ENCODE measurements at places on chromosomes 4 and X. TPM values are rescaled to one million over a fixed set of nuclear protein-coding genes. Genes with fewer than 3 reads are reported as not detected.

DNA sequence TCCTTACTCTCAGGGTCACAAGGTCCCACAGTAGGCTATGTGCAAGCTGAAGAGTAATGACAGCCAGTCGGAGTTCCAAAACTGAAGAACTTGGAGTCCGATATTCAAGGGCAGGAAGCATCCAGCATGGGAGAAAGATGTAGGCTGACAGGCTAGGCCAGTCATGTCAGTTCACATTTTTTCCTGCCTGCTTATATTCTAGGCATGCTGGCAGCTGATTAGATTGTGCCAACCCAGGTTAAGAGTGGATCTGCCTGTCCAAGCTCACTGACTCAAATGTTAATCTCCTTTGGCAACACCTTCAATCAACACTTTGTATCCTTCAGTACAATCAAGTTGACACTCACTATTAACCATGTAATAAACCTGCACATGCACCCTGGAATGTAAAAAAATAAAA, 960.9 kb upstream of the HS3ST1 start:
- no peaks in the 10 kb centered on the region for H3K4me1 ChIP-seq
- no peaks in the 10 kb centered on the region for H3K27me3 ChIP-seq
- no peak overlapping the region for H3K27ac ChIP-seq
- H3K36me3 ChIP-seq, result no peaks in the 10 kb centered on the region

DNA sequence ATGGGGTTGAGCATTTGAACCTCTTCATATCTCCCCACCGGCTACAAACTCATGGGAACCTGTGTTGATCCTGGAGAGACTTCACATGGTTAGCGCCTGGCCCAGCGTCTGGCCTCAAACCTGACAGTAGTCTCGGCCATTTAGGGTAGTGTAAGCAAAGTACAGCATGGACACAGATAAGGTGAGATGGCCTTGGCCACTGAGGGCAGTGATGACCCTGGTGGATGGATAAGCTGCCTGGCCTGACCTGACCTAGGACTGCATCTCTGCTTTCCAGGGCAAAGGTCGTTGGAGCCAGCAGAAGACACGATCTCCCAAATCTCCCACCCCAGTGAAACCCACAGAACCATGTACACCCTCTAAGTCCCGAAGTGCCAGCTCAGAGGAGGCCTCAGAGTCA, 51.7 kb downstream of the BCORL1 start:
- no peak overlapping the region for H3K4me3 ChIP-seq
- no peak overlapping the region for H3K27ac ChIP-seq
- H3K27me3 ChIP-seq, result no peaks in the 10 kb centered on the region
- no peaks in the 10 kb centered on the region for H3K4me1 ChIP-seq
- DNase-seq, result no peak

DNA sequence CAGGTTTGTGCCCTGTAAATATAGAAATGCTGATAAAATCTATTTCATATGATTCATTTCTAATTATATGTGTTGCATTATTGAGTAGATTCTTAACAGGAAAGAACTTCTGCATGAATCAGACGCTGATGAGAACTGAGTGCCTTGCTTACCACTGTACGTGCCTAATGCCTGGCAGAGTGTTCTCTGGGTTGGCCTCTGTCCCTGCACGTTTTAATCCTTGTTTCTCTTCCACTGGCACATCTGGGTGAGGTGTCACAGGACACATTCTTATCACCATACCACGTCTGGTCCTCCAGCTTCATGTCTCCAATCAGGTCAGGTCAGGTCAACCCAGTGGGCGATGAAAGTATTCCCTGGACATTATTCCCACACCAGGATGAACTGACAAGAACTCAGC, 53.6 kb downstream of the KLF3 start:
- no peak overlapping the region for H3K27ac ChIP-seq
- H3K4me1 ChIP-seq, result no peaks in the 10 kb centered on the region
- H3K36me3 ChIP-seq, result no peaks in the 10 kb centered on the region
- no peak overlapping the region for H3K4me3 ChIP-seq
- no peak for DNase-seq

GRCh38 chrX:138886769-138887168, 175.3 kb upstream of the FGF13 start:
- no peak overlapping the region for H3K27ac ChIP-seq
- no peaks in the 10 kb centered on the region for H3K27me3 ChIP-seq
- no peaks in the 10 kb centered on the region for H3K36me3 ChIP-seq
- DNase-seq, result no peak
- no peaks in the 10 kb centered on the region for H3K4me1 ChIP-seq

DNA sequence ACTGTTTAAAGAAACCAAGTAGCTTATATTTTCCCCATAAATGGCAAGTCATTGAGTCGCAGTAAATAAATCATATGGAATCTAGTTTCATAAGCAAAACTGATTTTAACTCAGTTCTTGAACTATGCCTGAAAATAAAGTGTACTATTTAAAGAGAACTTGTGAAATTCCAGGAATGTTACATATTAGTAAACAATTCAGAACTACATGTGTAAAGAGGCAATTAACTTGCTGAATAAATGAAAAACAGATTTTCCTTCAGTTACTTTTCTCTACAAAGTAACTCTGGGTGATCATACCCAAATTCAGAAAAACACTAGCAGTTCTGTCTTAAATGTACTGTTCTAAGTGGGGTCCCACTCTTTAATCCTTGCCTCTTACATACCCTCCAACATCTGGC, 236.1 kb upstream of the EDNRA start:
- no peaks in the 10 kb centered on the region for H3K36me3 ChIP-seq
- H3K4me1 ChIP-seq, result no peaks in the 10 kb centered on the region
- no peak overlapping the region for H3K4me3 ChIP-seq
- DNase-seq, result no peak
- H3K27me3 ChIP-seq, result no peaks in the 10 kb centered on the region

- no peak for DNase-seq
- no peak overlapping the region for H3K27ac ChIP-seq
- no peaks in the 10 kb centered on the region for H3K27me3 ChIP-seq
- H3K4me1 ChIP-seq, result no peaks in the 10 kb centered on the region
- no peak overlapping the region for H3K4me3 ChIP-seq
- H3K36me3 ChIP-seq, result no peaks in the 10 kb centered on the region
Observed at GRCh38 chr4:104457308-104457981, 37.2 kb downstream of the CXXC4 start.

DNA sequence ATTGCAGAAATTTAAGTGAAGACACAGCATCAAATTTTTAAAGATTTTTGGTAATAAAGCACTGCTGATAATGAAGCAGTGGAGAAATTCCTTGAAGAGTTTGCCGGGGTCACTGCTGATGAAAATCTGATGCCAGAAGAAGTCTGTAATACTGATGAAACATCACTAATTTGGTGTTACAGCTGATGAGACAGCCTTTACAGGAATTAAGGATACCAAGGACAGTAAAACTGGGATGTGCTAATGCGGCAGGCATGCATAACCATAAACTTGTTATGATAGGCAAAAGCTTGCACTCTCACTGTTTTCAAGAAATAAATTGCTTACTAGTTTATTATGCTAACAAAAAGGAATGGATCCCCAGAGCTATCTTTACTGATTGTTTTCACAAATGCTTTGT, 52.9 kb upstream of the VEGFC start:
- no peaks in the 10 kb centered on the region for H3K27me3 ChIP-seq
- no peaks in the 10 kb centered on the region for H3K36me3 ChIP-seq
- no peak for DNase-seq
- no peaks in the 10 kb centered on the region for H3K4me1 ChIP-seq

DNA sequence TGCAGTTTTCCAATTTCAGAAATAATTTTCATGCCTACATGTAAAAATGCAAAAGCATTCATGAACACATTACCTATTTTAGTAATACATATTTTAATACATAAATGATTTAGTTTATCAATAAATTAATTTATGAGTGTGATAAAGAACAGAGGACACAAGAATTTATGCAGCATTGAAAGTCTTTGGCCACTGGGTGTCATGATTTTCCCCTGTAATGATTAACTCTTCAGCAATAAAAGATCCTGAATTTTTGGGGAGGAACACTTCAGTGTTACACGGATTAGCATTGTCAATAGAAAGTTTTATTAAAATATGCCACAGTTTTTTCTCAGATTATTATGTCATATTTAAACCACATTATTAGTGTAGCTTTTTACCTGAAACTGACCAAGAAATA, 8.6 kb upstream of the VCX2 start:
- H3K4me3 ChIP-seq, result no peak overlapping the region
- no peak overlapping the region for H3K27ac ChIP-seq
- no peak for DNase-seq
- H3K27me3 ChIP-seq, result no peaks in the 10 kb centered on the region

DNA sequence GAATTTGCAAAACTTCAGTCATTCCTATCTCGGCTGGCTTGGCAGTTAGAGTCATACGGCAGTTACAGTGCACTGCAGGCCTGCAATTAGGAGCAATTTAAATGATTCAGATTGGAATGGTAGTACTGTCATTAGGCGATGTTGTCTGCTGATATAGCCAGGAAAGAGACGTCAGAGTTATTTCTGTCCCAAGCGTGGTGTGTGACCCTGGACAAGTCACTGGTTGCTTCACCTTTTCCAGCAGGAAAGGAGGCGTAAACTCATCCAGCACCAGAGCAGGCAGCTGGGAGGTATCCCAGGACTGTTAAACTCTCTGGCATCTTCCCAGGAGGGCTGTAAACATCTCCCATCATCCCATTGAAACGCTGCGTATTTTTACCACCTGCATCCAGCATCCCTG, 836 bp upstream of the LNX1 start:
- H3K27me3 ChIP-seq, result no peaks in the 10 kb centered on the region
- H3K36me3 ChIP-seq, result no peaks in the 10 kb centered on the region
- no peak for DNase-seq
- H3K27ac ChIP-seq, result no peak overlapping the region
- peak overlapping the region; percentile 30 for H3K4me3 ChIP-seq

- peaks cover 24% of the 10 kb centered on the region for H3K36me3 ChIP-seq
- DNase-seq, result no peak
- no peak overlapping the region for H3K27ac ChIP-seq
- H3K4me1 ChIP-seq, result no peaks in the 10 kb centered on the region
- H3K4me3 ChIP-seq, result no peak overlapping the region
Observed at GRCh38 chr4:38030023-38030422, 69.8 kb downstream of the PTTG2 start.

GRCh38 chr4:37982736-37983135, 22.5 kb downstream of the PTTG2 start:
- H3K36me3 ChIP-seq, result no peaks in the 10 kb centered on the region
- H3K4me3 ChIP-seq, result no peak overlapping the region
- no peaks in the 10 kb centered on the region for H3K27me3 ChIP-seq
- no peak for DNase-seq
- peaks cover 15% of the 10 kb centered on the region for H3K4me1 ChIP-seq

DNA sequence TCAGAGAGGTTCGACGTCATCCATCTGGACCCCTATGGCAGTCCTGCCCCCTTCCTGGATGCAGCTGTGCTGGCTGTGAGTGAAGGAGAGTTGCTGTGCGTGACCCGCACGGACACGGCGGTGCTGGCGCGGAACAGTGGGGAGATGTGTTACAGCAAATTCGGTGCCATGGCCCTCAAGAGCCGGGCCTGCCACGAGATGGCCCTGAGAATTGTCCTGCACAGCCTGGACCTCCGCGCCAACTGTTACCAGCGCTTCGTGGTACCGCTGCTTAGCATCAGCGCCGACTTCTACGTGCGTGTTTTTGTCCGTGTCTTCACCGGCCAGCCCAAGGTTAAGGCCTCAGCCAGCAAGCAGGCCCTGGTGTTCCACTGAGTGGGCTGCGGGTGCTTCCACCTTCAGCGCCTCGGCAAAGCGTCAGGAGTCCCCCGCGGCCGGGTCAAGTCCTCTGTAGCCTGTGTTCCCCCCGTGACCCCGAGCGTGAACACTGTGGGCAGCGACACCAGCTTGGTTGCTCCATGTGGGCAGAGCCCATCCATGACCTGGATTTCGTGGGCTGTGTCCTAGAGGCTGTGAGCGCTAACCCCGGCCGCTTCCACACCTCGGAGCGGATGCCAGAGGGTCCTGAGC, 186.7 kb upstream of the SLITRK2 start:
- no peak overlapping the region for H3K27ac ChIP-seq
- no peaks in the 10 kb centered on the region for H3K36me3 ChIP-seq
- DNase-seq, result no peak
- no peak overlapping the region for H3K4me3 ChIP-seq
- H3K27me3 ChIP-seq, result no peaks in the 10 kb centered on the region

- DNase-seq, result no peak
- no peak overlapping the region for H3K27ac ChIP-seq
- H3K36me3 ChIP-seq, result no peaks in the 10 kb centered on the region
Observed at GRCh38 chrX:80237072-80237471, 183.2 kb upstream of the TENT5D start.

- peak overlapping the region; percentile 56 for H3K27ac ChIP-seq
- no peak for DNase-seq
- H3K4me1 ChIP-seq, result peaks cover 41% of the 10 kb centered on the region
- no peaks in the 10 kb centered on the region for H3K36me3 ChIP-seq
- H3K27me3 ChIP-seq, result no peaks in the 10 kb centered on the region
Observed at GRCh38 chr4:15400226-15400625, 27.6 kb upstream of the C1QTNF7 start.

- H3K27me3 ChIP-seq, result no peaks in the 10 kb centered on the region
- no peaks in the 10 kb centered on the region for H3K4me1 ChIP-seq
- no peak overlapping the region for H3K4me3 ChIP-seq
- H3K27ac ChIP-seq, result no peak overlapping the region
Observed at GRCh38 chrX:96791559-96791958, 92.1 kb upstream of the RPA4 start.

The IGFBP7 gene
- 661 TPM for total RNA-seq

The EFHC2 gene
- total RNA-seq, result 0.17 TPM

The FGB gene
- 1.2 TPM for total RNA-seq

All from upper lobe of right lung (tissue), 1 donor.